ENCODE measurements at places on chromosomes 5 and 9.

- no peak for DNase-seq
These were observed 129.1 kb upstream of the FSTL4 start for GRCh38 chr5:133741396-133741795.

DNA sequence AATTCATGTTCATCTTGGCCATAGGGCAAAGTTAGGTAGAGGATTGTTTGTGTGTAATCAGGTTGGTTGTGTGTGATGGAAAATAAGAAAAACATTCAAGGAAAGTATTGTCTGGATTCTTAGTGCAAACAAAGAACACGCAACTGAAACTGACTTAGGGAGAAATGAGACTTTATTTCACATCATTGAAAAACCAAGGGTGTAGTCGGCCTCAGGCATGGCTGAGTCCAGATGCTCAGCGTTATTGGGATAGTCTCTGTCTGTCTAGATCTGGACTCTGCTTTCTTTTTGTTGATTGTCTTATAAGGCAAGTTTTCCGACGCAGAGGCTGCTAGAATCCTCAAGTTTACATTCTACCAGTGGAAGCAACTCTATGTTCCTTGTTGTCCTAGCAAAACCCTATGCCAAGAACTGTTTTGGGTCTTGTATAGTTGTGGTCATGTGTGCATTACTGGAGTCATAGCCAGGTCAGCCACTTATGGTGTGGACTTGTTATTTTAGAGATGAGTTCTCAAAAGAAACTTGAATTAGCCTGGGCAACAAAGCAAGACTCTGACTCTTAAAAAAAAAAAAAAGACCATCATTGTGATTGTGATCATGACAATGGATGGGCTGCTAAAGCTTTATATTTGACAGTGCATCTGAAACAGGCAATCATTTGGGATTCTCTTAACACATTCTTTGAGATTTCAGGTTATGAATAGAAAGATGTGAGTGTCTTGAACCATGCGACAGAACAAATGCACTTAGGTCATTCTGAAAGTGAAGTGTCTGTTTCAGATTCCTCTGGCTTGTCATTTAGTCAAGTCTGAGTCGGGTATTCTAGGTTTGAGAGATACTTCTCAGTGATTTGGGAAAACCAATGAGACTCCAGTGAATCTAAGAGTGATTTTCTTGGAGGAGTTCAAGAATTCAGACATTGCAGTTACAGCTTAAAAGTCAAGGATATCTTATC, 82.6 kb downstream of the DOCK2 start:
- DNase-seq: no peak

GRCh38 chr5:139676406-139676805, 28.3 kb downstream of the CXXC5 start:
- DNase-seq: no peak

DNA sequence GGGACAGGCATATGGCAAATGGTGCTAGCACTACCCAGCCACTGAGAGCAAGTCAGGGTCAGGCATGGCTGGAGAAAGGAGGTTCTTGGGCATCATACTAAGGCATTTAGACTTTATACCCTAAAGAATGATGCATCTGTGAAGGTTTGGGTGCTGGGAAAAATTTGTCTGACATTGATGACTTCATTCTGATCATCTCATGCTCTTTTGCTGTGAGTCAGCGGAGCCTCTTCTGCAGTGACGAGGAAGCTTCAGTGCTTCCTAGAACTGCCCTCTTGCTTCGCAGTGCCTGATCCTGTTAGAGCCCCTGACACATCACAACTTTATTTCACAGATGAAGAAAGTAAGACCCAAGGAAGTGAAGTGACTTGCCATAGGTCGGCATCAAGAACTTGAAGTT, 266.6 kb upstream of the GAS1 start:
- DNase-seq: no peak

DNA sequence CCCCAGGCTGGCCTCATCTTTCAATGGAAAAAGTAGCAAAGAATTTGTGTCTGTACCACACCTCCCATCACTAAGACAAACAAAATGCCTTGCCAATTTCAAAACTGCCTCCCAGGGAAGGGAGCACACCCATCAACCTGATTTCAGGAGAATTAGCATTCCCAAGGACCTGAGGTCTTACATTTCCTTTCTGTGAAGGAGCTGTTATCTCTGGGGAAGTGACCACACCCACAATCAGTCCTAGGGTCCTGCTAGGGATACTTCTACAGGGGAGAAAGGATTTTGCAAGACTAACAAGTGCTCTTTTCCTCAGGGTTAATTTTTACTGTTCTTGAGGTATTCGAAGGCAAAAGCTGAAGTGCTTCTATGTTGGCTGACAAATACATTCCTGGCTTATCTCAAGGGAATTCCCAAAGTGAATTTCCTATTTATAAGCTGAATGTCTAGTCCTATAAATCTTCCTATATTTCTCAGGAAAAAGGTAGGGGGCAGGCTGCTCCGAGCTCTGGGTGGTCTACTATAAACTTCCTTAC, 97.4 kb upstream of the ITGA1 start:
- DNase-seq: no peak

GRCh38 chr5:110441035-110441434, 285.4 kb downstream of the TMEM232 start:
- no peak for DNase-seq

GRCh38 chr9:83472221-83472665, 66.0 kb downstream of the FRMD3 start:
- DNase-seq: no peak

- no peak for DNase-seq
These were observed 15.2 kb downstream of the EXD3 start for GRCh38 chr9:137407590-137408300.

GRCh38 chr9:27150746-27151406, 41.9 kb downstream of the TEK start:
- DNase-seq: no peak

DNA sequence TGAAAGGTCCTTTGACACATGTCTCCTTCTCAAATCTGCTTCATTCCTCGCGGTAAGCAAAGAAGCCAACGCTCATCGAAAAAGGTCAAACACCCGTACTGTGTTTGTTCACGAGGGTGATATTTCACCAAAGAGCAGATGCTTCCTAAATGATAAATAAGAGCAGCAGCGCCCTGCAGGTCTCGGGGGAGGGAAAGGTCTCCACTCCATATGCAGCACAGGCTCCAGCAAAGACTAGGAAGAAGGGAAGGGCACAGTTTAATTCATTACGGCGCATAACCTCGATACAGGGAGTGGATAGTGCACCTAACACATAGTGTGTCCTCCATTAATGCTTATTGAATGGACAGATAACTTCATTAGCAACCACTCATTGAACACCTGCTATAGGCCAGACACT, 593.3 kb downstream of the CDK5RAP2 start:
- DNase-seq: no peak

- DNase-seq: no peak
These were observed 939.8 kb downstream of the EFNA5 start for GRCh38 chr5:106730912-106731311.

DNA sequence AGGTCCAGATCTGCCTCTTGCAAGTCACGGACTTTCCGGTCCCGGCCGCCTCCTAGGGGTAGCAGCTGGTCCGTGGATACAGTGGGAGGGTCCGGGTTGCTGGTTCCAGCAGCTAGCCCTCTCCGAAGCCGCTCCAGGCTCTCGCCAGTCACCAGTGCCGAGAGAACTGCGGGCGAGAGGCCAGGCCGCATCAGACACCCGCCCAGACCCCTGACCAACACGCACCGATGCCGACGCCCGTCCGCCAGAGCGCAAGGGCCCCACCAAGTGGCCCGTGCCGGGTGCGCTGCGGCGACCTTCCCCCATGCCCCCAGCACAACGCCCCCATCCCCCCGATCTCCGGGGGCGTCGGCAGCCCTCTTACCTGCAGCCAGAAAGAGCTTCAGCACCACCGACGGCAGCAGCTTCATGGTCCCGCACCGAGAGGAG, 470 bp downstream of the HBEGF start:
- DNase-seq: no peak

GRCh38 chr5:150765011-150765798, 6.4 kb upstream of the DCTN4 start:
- DNase-seq: no peak

GRCh38 chr5:127441799-127442484, 75.5 kb upstream of the PRRC1 start:
- DNase-seq: no peak

DNA sequence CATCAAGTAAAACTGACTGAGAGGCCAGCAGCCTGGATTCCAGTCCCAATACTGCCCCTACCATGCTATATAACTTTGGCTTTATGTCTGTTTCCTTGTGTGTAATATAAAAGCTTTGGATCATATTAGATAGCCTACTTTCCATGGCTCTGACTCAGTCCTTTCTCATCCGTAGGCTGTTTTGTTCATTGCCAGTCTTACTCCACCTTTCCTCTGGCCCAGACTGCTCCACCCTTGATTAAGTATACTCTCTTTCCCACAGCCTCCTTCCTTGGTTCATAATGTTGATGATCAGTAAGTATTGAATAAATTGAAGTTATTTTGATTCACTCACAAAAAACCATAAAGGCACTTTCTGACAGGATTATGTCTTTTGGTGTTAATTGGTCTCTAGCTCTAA, 1.5 kb upstream of the MRPS30 start:
- no peak for DNase-seq

- DNase-seq: no peak
These were observed 403.1 kb upstream of the WWC1 start for GRCh38 chr5:167888393-167888792.

- no peak for DNase-seq
These were observed 53.8 kb downstream of the NIM1K start for GRCh38 chr5:43245724-43246385.

DNA sequence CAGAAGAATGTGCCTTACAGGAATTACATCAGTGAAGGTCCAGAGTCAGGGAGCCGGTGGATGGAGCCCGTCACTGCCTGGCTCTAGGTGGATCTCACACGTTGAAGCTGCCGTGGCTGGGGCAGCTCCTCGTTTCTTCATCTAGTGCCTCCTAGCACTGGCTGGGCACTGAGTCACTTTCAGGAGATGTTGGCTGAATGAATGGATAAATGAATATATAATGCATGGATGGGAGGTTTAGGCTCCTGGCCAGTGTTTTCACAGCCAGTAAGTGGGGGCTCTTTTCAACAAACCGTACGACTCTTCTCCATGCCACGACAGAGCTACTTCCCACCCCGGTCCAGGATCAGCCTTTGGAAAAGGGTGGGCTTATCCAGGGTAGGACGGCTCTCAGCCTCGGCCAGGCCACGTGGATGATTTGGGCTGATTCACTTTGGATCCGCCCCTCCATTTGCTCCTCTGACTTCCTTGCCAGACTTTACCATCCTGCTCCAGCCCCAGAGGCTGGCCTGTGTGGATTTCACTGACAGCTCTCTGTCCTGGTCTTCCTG, 1.3 kb upstream of the SH3PXD2B start:
- no peak for DNase-seq

GRCh38 chr9:133888048-133888808, 103.9 kb downstream of the VAV2 start:
- DNase-seq: no peak

GRCh38 chr9:81113453-81114124, 575.8 kb downstream of the TLE1 start:
- DNase-seq: no peak

DNA sequence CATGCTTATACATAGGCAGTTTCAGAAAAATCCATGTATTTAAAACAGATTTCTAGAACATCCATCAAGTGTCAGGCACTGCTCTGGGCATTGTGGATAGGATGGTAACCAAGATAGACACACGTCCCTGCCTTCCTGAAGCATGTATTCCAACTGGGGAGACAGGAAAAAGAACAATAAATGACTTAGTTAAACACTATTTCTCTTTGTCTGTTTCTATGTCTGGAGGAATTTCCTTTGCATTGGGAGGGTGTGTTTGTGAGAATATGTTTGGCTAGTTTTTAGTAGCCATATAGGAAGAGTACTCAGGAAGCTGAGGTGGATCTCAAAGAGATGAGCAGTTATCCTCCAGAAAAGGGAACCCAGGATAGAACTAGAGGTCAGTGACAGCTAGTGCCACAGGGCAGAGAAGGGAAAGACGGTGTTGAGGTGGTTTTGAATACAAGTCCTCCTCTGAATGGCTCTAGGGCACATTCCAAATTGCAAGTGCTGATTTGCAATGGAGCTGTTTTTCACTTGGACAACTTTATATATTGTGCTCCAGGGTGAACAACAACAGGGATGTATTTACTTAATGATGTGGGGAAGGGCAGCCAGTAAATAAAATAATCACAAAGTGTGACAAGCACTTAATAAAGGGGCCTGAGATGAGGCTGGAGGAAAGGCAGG, 144.7 kb upstream of the SHB start:
- no peak for DNase-seq

DNA sequence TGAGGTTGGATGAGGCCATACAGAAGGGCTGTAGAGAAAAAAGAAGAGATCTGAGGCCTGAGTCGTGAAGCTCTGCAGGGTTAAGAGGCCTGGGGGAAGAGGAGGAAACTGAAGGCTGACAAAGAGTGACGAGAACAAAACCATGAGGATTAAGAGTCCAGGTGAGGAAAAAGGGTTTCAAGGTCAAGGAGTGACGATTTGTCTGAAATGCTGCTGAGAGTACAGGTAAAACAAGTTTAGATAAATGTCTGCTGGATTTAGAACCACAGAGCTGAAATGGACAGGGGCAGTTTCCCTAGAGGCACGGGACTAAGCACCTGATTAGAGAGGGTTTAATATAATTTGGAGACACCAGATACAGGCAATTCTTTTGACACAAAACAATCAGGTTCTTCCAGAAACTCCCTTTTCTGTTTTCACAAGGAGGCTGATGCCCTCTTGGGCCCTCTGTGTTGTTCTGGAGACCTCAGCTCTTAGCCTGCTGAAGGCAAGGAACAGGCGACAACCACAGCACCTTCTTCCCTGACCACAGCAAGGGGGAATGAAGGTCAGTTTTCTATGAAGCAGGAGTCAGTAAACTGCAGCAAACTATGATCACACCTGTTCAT, 14.6 kb upstream of the GCNT1 start:
- DNase-seq: no peak

- DNase-seq: no peak
These were observed 25.8 kb upstream of the CAMSAP1 start for GRCh38 chr9:135933114-135933513.

- no peak for DNase-seq
These were observed 141.9 kb upstream of the SLC12A2 start for GRCh38 chr5:127941646-127942045.

GRCh38 chr5:96576876-96577275, 85.3 kb upstream of the CAST start:
- no peak for DNase-seq

All from activated naive CD4-positive, alpha-beta T cell (primary cell).